ENCODE measurements at places on chromosomes 4 and X.
A peak's percentile ranks its signal among the peaks of the same experiment; 100 is the strongest.

GRCh38 chr4:182884040-182884439 lies 33.1 kb downstream of the DCTD start:
- DNase-seq = no peak

DNA sequence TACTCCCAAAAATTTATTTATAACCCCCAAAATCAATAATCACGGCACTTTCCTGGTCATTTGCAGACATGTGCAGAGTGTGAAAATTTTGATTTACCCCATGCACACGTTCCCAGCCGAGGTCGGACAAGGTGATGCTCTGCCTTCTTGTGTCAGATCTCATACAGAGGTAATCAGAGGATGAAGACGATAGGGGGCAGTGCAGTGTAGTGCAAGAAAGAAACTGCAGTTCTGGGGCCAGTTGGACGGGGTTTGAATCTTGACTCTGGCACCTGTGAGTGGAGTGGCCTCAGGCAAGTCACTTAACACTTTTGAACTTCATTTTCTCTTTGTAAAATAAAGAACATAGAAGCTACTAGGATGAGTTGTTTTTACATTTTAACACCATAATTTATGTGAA lies 88.4 kb downstream of the FRMPD3 start:
- peak; percentile 21 for DNase-seq

DNA sequence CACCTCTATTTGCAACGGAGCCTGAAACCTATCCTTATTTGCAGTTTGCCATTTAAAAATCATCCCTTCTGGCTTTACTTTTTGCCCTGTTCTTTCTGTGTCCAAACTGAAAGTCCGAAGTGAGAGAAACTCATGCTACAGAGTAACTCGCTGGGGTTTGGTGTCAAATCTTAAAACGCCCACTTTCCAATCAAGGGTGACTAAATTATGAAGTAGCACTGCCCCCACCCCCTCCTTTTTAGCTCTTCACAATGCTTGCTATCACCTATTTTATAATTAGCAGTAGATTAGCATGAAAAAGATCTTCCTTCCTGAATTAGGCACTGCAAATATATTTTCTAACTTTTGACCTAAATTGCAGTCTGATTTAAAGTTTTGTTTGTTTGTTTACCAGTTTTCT lies 52.5 kb downstream of the VGLL1 start:
- no peak for DNase-seq

GRCh38 chrX:17792826-17793225 lies 55.5 kb downstream of the SCML1 start:
- DNase-seq = no peak

DNA sequence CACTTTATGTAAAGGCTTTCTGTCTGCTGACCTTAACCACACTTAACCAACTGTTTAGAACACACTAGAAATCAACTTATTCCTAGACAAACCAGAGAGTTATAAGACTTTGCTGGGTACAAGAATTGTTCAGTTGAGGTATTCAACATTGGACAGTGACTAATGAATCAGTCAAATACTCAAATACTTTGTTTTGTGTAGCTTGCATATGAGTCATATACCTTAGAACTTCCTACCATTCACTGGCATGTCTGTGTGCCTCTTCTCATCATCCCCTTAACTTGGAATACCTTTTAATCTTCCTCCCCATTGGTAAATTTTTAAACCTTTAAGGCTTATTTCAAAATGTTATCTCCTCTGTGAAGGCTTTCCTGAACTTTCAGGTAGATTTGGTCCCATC lies 708.8 kb upstream of the GRIA3 start:
- DNase-seq = no peak

GRCh38 chr4:153433754-153434105 lies 32.4 kb upstream of the TMEM131L start:
- DNase-seq = no peak

- no peak for DNase-seq
Observed at GRCh38 chrX:57595381-57595811, 3.6 kb downstream of the ZXDB start.

GRCh38 chr4:31307029-31307428 lies 586.9 kb downstream of the PCDH7 start:
- DNase-seq = no peak

- no peak for DNase-seq
Observed at GRCh38 chr4:36010397-36010929, 233.9 kb downstream of the ARAP2 start.

DNA sequence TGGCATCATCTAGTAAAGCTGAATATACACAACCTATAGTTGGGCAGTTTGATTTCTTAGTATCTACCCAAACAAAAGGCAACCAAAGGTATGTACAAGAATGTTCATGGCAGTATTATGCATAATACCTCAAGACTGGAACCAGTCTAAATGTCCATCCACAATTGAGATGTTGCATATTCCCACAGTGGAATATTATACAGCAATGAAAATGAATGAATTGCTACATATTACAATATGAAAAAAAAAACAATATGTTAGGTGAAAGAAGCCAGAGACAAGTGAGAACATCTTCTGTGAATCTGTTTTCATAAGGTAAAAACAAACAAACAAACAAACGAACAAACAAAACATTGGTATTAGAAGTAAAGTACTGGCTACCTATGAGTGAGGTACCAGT lies 11.6 kb upstream of the RAB28 start:
- DNase-seq = no peak

DNA sequence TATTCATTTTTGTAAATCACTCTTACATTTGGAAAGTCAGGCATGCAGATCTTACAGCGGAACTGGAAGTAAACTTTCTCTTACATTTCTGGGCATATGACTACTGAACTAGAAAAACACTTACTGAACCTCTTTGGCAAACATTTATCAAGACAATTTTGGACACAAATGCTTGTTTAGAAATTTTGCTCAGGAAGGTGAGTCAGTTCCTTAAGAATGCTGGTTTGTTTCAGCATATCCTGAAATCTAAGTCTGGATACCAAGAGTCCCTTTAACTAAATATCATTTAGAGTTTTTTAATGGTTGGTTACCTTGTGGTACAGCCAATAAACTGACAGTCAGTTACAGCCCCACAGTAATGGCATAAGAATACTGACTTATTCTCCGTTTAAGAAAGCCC lies 15.0 kb downstream of the SHISA3 start:
- no peak for DNase-seq

DNA sequence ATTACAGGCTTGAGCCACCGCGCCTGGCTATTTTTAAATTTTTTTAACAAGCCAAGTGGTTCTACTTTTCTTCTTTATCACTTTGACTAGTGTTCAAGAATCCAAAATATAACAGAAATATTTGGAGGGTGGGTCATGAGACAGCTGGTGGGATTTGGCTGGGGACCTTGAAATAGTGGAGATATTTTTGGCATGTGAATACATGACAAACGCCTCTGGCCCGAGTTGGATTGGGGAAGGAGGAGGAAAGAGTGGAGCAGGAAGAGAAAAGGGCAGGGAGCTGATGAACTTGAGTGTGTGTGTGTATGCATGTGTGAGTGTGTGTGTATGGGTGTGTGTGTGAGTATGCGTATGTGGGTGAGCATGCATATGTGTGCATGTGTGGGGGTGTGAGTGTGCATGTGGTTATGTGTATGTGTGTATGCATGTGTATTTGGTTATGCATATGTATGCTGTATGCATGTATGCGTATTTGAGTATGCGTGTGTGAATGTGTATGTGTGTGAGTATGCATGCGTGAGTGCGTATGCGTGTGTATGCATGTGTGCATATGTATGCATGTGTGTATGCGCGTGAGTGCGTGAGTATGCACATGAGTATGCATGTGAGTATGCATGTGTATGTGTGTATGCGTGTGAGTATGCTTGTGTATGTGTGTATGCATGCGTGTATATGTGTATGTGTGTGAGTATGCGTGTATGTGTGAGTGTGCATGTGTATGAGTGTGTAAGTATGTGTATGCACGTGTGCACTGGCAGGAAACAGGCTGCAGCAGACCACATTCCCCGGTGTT lies 49.6 kb downstream of the JADE1 start:
- DNase-seq = no peak

DNA sequence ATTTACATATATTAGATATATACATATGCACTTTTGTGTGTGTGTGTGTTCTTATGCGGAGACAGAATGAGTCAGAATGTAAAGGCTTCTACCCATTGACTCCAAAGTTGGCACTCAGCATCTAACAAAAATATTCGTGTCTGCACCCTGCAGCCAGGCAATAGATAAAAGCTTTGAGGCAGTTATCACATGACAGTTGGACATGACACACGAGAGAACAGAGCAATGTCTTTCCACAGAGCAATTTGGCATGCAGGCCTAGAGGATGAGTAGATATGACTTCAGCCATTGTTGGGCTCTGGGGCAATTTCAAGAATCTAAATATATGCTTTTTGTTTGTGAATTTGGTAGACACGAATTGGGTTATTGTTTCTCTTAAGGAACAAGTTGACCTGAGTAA lies 391.2 kb downstream of the SLITRK2 start:
- DNase-seq = no peak

GRCh38 chr4:153735906-153736461 lies 23.8 kb downstream of the RNF175 start:
- DNase-seq = no peak

DNA sequence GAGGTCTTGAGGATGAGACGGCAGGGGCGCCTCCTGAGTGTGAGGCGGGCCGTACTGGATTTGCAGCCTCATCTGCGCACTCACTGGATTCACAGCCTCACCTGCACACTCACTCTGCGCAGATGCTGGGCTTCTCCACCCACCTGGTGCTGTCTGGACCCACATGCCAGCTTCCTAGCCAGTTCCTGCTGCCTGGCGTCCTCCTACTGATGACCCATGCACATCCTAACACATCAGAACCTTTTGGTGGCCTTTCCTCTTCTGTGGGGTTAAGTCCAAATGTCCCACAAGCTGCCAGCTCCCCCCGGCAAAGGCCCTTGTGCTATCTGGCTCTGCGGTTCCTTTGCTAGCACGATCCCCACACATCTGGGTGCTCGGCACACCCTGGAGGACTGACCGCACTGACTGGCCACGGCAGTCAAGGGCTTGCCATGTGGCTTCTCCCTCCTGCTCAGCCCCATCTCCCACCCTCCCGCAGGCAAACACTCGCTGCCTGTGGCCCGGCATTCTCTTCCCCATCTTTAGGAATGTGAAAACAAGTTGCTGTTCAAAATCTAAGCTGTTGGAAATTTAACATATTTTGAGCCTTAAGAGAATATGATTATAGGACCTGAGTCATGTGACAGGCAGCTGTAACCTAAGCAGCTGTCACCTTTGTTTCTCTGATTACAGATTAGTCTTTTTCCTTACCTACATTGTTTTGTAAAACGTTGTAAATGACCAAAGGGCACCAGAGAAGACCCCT lies 39.4 kb upstream of the AFAP1 start:
- DNase-seq = no peak

DNA sequence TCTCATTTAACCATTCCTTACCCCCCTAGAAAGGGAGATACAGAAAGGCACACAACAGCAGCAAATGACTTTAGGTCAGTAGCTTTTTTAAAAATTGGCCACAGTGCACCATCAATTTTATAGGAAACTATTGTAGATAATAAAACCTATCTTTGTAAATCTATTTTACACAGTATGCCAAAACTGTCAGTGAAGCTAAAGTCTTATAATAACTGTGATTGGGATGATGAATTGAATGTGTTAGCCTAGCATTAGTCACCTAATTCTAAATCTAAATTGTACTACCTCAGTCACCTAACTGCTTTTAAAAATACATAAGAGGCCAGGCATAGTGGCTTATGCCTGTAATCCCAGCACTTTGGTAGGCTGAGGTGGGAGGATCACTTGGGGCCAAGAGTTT lies 44.2 kb downstream of the SH3RF1 start:
- DNase-seq = no peak

- no peak for DNase-seq
Observed at GRCh38 chr4:122012735-122013134, 60.9 kb upstream of the TRPC3 start.
